GM13977 (cell line): ENCODE measurements at places on chromosomes 3 and 15.
A peak's percentile ranks its signal among the peaks of the same experiment; 100 is the strongest.

- DNase-seq = no peak
Measured at GRCh38 chr3:28347374-28348264, 902 bp upstream of the ZCWPW2 start.

GRCh38 chr3:86624192-86624591 lies 366.8 kb downstream of the VGLL3 start:
- DNase-seq = no peak

DNA sequence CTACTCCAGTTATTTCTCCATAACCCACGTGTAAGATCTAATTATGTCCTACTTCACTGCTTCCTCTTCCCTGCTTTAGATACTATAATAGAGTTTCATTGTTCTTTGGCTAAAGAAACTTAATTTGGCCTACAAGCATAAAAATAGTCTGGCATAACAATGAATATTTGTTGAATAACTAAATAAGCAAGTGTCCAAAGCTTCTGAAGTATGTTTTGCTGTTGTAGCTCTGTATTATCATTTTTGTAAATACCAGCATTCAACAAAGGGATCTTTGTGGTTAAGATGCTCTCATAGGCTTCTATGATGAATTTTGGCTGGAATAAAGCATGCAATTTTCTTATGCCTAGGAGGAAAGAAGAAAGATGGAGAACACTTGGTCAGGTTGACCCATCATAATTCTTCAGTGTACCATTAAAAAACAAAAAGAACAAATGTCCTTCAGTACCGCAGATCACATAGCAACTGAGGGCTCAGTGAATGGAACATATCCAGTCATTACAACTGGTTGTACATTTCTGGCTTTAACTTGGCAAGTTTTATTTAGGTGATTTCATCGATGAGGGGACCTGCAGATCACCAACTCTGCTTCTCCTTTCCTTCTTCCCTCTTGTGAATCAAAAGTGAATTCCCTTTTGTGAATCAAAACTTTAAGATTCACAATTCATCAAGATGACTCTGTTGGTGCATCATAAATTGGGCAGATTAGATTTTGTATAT lies 465.9 kb upstream of the TGFBR2 start:
- DNase-seq = no peak

- no peak for DNase-seq
Measured at GRCh38 chr3:73214846-73215245, 153.4 kb downstream of the EBLN2 start.

GRCh38 chr3:10189557-10190354 lies 25.0 kb downstream of the IRAK2 start:
- no peak for DNase-seq

DNA sequence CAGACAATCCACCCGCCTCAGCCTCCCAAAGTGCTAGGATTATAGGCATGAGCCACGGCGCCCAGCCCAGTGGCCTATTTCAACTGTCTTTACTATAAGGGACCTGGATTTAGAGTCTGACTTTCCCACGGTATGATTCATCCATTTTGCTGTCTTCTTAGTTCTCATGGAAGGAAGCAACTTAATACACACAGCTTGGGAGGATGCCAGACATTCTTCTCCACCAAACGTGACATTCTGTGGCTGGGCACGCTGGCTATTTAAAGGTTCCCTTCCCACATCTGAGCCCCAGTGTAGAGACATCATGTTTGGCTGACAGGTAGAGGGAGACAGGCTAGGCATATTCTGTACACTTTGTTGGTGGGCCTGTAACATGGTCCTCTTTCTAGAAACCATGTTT lies 26.2 kb downstream of the FAM43A start:
- DNase-seq = no peak

DNA sequence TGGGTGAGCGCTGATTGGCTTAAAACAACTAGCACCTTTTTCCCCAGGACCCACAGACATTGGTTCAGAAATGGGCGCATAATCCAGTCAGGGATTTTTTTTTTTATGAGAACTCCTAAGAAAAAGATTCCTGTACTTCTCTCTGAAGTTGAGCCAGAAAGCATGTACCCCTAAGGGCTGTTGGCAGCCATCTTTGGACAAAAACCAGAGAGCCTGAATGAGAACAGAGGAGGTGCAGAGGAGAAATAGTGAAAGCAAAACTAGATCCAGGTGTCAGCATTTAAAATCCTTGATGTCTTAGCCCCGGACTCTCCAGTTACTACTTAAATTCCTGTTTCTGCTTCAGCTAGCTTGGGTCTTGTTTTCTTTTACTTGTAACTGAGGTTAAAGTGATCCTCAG lies 1.9 kb upstream of the SLC27A2 start:
- DNase-seq = no peak

- peak; percentile 91 for DNase-seq
Measured at GRCh38 chr15:57306161-57306943, 70.0 kb upstream of the CGNL1 start.

GRCh38 chr3:24505691-24506550 lies 11.3 kb upstream of the THRB start:
- DNase-seq = no peak

- no peak for DNase-seq
Measured at GRCh38 chr3:33645060-33645647, 72.9 kb downstream of the CLASP2 start.

DNA sequence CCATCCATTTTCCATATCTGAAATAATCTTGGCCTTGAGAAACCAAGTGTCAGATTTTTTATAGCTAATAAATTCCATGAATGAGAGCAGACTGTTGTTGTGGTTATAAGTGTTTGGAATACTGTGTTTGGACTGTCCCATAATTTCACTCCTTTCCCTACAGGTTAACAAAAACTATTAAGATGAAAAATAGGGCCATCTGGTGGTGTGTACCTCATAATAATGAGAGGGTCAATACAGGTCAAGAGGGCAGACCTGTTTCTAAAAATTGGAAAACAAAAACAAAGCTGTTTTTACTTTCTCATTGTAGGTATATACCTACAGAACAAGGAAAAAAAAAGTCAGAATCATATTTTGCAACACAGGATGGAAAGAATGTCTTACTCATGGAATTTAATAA lies 553.8 kb upstream of the SGO1 start:
- DNase-seq = no peak
